ENCODE measurements at places on chromosomes 16 and 17. TPM values are rescaled to one million over a fixed set of nuclear protein-coding genes. Genes with fewer than 3 reads are reported as not detected.

DNA sequence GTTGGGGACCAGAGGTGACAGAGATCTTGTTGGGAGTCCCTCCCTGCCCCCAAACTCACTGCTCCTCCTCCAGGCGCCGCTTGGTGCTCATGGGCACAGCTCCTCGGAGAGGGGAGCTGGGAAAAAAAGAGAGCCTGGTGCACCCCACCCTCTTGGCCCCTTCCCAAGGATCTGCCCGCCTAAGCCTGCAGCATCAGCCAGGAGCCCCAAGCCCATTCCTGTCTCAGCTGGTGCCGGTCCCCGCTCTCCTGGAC, 400 bp downstream of the HCFC1R1 start:
- H3K36me3 ChIP-seq, result no peaks in the 10 kb centered on the region
- H3K27me3 ChIP-seq, result no peaks in the 10 kb centered on the region
- H3K4me1 ChIP-seq, result peaks cover 34% of the 10 kb centered on the region

KRTAP4-5 gene
- total RNA-seq, result not detected

DNA sequence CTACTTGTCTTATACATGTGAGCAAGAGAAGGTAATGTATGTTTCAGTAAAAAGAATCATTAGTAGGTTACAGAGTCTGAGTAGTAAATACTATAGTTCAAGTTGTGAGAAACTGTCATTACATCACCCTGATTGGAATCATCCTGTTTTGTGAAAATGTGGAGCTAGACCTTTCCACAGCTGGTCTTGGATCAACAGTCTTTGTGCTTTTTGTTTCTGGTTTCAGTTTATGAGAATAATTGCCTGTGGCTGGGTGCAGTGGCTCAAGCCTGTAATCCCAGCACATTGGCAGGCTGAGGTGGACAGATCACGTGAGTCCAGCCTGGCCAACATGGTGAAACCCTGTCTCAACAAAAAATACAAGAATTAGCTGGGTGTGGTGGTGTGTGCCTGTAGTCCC, 19.7 kb upstream of the SHISA9 start:
- H3K27me3 ChIP-seq, result no peaks in the 10 kb centered on the region
- H3K4me3 ChIP-seq, result no peak overlapping the region
- no peak overlapping the region for H3K27ac ChIP-seq
- no peaks in the 10 kb centered on the region for H3K4me1 ChIP-seq

DNA sequence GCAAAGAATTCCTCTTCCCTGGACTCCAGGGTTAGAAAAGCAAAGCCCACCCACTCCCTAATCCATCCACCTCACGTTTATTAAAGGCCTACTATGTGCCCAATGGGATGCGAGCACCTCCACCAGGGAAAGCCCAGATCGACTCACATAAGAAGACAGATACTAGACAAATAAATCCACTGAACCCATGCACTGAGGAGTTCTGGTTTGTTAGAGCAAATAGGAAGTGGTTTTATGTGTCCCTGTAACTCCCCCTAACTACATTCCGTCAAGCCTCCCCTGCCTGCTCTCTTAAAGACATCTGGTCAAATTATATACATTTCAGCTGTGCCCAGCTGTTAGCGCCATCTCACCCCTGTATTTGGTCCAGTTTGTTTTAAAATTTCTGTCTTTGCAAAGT, 218.5 kb upstream of the RPL38 start:
- H3K27ac ChIP-seq, result no peak overlapping the region
- no peak overlapping the region for H3K4me3 ChIP-seq
- DNase-seq, result no peak
- H3K36me3 ChIP-seq, result no peaks in the 10 kb centered on the region
- no peaks in the 10 kb centered on the region for H3K4me1 ChIP-seq

DNA sequence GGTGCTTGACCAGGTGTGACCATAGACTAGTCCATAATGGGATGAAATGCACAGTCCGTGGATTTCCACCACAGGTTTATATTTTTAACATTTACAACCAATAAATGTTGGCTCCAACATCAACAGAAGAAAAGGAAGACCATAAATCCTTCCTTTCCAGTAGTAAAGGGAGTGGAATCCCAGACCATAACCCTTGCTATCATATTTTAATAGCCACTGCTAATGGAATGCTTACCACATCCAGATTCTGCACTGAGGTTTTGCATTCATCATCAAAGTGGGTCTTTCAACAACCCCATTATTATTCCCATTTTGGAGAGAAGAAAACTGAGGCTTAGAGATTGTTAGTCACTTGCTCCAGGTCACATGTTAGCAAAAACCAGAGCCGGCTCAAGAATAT, 106.7 kb downstream of the FOXL1 start:
- no peaks in the 10 kb centered on the region for H3K4me1 ChIP-seq
- no peaks in the 10 kb centered on the region for H3K36me3 ChIP-seq
- H3K27ac ChIP-seq, result no peak overlapping the region
- no peak overlapping the region for H3K4me3 ChIP-seq

IL34 gene
- total RNA-seq, result 3.9 TPM

DNA sequence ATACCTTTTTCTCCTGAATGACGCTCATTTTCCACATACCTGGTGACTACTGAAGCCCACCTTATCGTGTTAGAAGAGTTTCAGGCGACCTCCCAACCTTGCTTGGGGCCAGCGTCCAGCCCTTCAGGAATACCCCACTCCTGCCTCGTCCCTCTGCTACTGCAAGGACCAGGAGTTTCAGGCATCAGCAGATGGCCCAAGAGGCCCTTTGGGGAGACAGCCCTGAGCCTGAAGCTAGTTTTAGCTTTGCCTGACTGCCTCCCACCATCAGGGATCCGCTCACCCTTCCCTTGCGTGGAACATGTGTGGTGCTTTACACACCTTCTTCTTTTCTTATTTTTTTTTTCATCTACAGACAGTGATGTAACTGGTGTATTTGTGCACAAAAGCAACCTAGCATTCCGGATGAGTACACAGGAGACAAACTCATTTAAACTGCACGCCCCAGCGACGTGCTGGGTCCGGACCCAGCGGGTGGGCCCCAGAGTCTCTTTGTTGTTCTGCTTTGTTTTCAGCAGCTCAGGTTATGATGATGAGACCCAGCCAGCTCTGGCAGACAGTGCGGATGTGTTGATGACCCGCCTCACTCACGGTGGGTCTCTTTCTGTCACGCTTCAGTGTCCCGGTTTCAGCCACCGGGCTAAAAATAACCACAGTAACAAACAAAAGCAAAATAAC, 242.4 kb downstream of the C16orf95 start:
- no peak for DNase-seq
- no peak overlapping the region for H3K27ac ChIP-seq
- H3K4me1 ChIP-seq, result no peaks in the 10 kb centered on the region
- no peaks in the 10 kb centered on the region for H3K36me3 ChIP-seq
- H3K27me3 ChIP-seq, result no peaks in the 10 kb centered on the region

- no peak overlapping the region for H3K4me3 ChIP-seq
- no peak overlapping the region for H3K27ac ChIP-seq
- no peak for DNase-seq
- H3K36me3 ChIP-seq, result no peaks in the 10 kb centered on the region
- H3K4me1 ChIP-seq, result no peaks in the 10 kb centered on the region
These were observed 154.0 kb downstream of the C16orf78 start for GRCh38 chr16:49527611-49528010.

DNA sequence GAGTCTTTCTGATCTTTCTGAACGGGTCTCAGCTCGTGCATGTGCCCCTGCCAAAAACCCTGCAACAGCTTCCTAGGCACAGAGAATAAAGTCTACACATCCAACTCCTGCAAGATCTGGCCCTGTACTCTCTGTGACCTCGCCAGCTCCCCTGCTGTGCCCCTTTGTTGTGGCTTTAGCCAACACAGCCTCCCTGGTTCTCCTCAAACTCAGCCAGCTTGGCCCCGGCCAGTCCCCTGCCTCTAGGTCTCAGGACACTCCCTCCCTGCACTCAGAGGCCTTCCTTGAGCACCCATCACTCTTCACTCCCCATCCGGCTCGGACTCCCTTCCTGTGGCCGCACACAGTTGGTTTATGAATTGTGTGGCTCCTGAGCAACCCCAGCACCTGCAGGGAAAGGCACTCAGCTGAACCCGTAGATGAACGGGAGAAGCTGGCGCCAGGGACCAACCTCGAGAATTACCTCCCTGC, 1.4 kb downstream of the CEP131 start:
- no peaks in the 10 kb centered on the region for H3K27me3 ChIP-seq
- H3K4me1 ChIP-seq, result peaks cover 11% of the 10 kb centered on the region
- no peak for DNase-seq
- H3K4me3 ChIP-seq, result no peak overlapping the region
- H3K36me3 ChIP-seq, result no peaks in the 10 kb centered on the region
- H3K27ac ChIP-seq, result no peak overlapping the region

CCL1 gene
- not detected for total RNA-seq

- no peaks in the 10 kb centered on the region for H3K4me1 ChIP-seq
- no peak overlapping the region for H3K27ac ChIP-seq
- H3K4me3 ChIP-seq, result no peak overlapping the region
- DNase-seq, result no peak
These were observed 168.5 kb upstream of the DYNLRB2 start for GRCh38 chr16:80372341-80372740.

DNA sequence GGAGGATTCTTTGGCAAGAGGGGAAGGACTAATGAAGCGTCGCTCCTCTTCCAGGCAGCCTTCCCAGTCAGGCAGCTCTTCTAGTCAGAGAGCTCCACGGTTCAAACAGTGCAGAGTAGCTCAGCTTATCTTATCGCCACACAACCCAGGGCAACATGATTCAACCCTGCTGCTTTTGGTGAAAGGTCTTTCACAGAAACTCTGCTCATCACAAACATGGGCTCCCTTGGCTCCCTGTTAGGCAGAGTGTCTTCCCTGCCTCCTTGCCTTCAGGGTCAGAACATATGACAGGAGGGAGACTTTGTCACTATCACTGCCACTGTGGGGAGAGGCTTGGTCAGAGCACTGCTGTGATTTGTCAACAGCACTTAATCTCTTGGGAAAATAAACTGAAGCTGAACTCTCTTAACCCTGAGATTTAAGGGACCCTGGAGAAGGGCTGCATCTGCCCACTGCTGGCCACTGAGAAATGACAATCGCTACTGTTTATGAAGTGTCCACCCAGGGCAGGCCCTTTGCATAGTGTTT, 6.9 kb upstream of the SLC13A2 start:
- no peaks in the 10 kb centered on the region for H3K27me3 ChIP-seq
- no peak for DNase-seq
- no peak overlapping the region for H3K4me3 ChIP-seq
- no peaks in the 10 kb centered on the region for H3K36me3 ChIP-seq
- no peaks in the 10 kb centered on the region for H3K4me1 ChIP-seq

GRCh38 chr16:2170080-2170479, 14.5 kb downstream of the TRAF7 start:
- peaks cover 23% of the 10 kb centered on the region for H3K36me3 ChIP-seq
- H3K27me3 ChIP-seq, result no peaks in the 10 kb centered on the region

RGS9 gene
- 5.5 TPM for total RNA-seq

TEKT1 gene
- total RNA-seq, result not detected

FOXC2 gene
- total RNA-seq, result not detected

RPH3AL gene
- total RNA-seq, result 78.9 TPM

- no peak for DNase-seq
- H3K27ac ChIP-seq, result no peak overlapping the region
- H3K4me3 ChIP-seq, result no peak overlapping the region
- no peaks in the 10 kb centered on the region for H3K36me3 ChIP-seq
These were observed 505.8 kb upstream of the ERCC4 start for GRCh38 chr16:13414154-13414553.

DNA sequence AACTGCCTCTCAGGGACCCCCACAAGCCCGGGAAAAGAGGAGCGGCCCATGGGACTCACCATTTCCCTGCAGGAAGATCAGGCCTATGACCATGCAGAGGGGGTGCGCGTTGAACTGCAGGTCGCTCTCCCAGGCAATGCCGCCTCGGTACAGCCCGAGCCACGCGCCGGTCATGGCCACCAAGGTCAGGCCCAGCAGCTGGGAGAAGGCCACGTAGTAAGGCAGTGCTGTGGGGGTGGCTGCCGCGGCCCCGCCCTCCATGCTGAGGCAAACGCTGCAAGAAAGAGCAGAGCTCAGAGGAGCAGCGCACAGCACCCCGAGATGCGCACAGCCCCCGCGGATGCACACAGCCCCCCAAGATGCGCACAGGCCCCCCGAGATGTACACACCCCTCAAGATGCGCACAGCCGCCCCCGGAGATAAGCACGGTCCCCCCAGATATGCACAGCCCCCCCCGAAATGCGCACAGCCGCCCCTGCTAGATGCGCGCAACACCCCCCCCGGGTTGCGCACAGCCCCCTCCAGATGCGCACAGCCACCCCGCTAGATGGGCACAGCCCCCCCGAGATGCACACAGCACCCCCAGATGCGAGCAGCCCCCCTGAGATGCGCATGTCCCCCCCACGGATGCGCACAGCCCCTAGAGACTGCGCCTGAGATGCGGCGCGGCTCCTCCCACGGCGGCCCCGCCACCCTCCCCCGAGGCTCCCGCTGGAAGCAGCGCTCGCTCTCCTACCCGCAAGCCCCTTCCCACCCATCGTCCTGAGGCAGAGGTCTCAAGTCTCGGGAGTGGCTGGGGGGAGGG, 8.6 kb downstream of the CYB561 start:
- no peaks in the 10 kb centered on the region for H3K36me3 ChIP-seq

HOXB2 gene
- 1.7 TPM for total RNA-seq

NUPR1 gene
- total RNA-seq, result 139 TPM

CMTM1 gene
- 0.69 TPM for total RNA-seq

DNA sequence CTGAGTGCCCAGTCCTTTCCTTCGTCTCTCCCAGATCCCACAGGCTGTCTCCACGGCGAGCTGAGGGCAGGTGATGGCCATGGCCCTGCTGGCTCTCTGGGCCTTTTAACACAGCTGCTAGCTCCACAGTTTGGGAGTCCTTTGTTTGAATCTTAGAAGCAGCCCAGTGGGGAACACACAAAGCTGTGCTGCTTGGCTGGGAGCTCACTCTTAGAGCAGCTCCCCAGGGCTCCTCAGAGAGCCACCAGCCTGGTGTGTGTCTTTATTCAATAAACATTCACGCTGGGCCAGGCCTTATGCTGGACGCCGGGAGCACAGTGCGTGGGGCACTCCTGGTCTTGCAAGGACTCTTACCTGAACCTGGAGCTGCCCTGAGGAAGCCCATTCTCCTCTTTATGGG, 29.7 kb downstream of the WNT3 start:
- H3K27me3 ChIP-seq, result no peaks in the 10 kb centered on the region
- H3K27ac ChIP-seq, result no peak overlapping the region
- no peak for DNase-seq
- no peaks in the 10 kb centered on the region for H3K36me3 ChIP-seq
- no peaks in the 10 kb centered on the region for H3K4me1 ChIP-seq
- H3K4me3 ChIP-seq, result no peak overlapping the region

TMEM256 gene
- 32.8 TPM for total RNA-seq

- H3K4me3 ChIP-seq, result no peak overlapping the region
- H3K27ac ChIP-seq, result no peak overlapping the region
- no peak for DNase-seq
- no peaks in the 10 kb centered on the region for H3K4me1 ChIP-seq
- no peaks in the 10 kb centered on the region for H3K27me3 ChIP-seq
These were observed 21.2 kb upstream of the LGALS9 start for GRCh38 chr17:27609611-27610303.

GRCh38 chr16:66886914-66887313, 6.6 kb downstream of the PDP2 start:
- H3K4me3 ChIP-seq, result no peak overlapping the region
- no peak overlapping the region for H3K27ac ChIP-seq
- H3K27me3 ChIP-seq, result no peaks in the 10 kb centered on the region
- H3K4me1 ChIP-seq, result peaks cover 4% of the 10 kb centered on the region
- peaks cover 12% of the 10 kb centered on the region for H3K36me3 ChIP-seq

CSH1 gene
- not detected for total RNA-seq

BEAN1 gene
- total RNA-seq, result not detected
